Activated T-helper 1 cell treated with Interleukin-2 at 50 U/mL for 16 hours (primary cell): ENCODE measurements at places on chromosomes 16 and 17.

- peak; percentile 84 for DNase-seq
Measured at GRCh38 chr16:30407102-30407803, at the start of gene ZNF771. TSS of gene ZNF771 (plus strand) at chr16:30407606. CDS start at chr16:30408054, 448 bp downstream.

DNA sequence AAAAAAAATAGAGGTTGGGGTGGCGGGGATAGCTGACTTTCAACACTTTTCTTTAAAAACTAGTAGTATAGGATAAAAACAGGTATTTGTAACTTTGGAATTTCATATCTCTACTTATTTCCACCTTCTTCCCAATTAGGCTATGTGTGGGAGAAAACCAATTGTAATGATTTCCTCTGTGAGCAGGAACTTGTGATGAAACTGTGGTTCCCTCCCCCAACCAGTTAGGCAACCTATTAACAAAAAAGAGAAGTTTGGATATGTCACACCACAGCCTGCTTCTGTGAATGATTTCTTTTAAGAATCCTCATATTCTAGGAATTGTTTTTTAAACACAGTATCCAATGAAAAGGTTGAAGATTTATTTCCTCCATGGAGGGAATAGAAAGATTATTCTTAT lies 1.9 kb downstream of the IGSF6 start:
- no peak for DNase-seq

GRCh38 chr16:57474671-57475661 lies 11.3 kb downstream of the DOK4 start:
- DNase-seq, result no peak

DNA sequence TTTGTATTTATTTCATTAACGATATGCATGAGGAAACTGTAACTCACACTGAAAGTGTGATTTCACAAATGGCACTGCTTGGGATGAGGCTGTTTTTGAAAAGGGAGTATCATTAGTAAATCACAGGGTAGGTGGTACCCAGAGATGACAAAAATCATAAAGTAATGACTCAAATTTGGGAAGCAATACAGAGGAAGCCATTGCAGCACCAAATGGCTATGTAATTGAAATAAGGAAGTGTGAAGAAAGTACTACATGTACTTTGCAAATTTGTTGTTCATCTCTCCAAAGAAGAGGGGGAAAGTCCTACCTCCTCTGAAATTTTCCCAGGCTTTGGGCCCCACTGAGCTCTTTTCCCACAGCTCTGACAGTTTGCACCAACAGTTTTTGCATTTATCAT lies 12.3 kb upstream of the ABCC12 start:
- no peak for DNase-seq

DNA sequence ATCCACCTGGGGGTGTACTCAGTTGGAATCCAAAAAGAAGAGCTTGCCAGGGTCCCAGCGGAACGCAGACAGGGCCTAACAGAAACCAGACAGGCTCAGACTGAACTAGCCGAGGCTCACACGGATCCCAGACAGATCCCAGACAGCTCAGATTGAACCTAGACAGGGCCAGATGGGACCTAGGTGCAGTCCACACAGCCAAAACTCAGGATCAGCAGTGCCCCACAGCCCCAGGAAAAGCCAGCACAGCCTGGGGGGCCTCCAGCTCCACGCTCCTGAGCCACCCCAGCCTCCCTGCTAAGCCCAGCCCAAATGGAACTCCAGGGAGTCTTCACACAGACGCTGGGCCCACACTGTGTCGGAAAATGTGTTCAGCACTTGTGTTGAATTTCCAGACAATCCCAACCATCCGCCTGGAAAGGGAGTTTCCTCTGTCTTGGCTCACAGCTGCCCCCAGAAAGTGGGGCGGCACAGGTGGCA lies 7.5 kb downstream of the STX1B start:
- no peak for DNase-seq

DNA sequence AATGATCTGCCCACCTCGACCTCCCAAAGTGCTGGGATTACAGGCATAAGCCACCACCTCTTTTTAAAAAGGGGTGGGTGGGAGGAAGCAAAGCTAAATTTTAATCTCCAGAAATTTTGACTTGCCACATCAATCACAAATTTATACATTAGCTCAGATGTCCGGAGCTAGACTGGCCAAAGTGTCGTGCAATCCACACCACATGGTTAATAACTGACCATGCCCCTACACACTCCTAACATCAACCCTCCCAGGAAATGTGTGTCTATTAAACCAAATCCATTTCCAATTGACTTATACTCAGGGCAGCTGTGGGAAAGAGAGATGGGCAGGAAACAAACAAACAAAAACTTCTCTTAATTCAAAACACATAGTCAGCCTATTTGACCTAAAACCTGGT lies 29.9 kb downstream of the SMURF2 start:
- no peak for DNase-seq

DNA sequence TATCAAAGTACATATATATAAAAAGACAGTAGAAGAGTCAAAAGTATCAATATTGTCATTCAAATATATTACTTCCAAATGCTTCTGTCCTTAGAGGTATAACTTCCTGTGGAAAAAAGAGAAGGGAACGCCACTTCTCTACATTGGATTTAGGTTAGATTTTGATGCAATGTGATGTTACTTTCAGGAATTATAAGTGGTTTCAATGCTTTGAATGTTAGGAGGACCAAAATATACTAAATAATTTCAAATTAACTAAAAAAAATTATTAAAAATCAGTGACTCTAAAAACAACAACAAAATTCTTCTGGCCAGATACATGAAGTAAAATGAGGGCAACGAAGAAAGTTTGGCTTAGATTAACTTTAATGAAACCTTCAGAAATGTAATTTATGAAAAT lies 88.0 kb downstream of the BRIP1 start:
- DNase-seq, result no peak

DNA sequence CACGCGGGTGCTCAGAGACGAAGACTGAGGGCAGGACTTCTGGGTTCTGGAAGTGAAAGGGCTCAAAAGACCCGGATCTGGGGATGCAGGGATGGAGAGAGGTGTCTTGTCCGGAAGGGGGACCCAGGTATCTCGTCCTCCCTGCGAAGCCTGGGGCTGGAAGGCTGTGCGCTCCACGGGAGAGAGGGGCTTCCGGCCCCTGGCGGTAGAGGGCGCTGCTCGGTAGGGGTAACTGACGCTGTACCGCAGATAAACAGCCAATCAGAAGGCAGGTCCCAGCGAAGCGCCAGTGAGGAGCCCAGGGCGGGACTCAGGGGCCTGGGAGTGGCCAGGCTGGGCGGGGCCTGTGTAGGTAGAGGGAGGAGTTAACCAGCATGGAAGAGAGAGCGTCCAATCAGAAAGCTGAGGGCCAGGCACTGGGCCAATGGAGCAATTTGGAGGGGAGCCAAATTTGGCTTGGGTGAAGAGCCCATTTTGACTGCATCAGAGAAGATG lies 804 bp downstream of the TGFB1I1 start:
- DNase-seq, result no peak

DNA sequence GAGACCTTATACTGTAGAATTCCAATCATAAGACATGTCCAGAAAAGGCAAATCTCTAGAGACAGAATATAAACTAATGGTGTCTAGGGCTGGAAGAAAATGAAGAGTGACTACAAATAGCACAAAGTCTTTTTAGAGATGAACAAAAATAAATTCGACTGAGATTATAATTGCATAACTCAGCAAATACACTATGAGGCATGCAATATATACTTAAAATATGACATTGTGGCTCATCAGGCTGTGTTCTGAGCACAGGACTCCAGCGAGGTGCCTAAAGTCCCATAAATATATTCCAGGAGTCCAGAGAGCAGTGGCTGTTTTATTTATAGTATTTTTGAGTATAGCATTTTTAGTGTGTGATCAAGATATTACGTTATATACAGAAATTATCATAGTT lies 13.1 kb upstream of the ZNF267 start:
- no peak for DNase-seq

GRCh38 chr17:56834380-56835263 lies 671 bp downstream of the DGKE start:
- DNase-seq, result peak; percentile 59

DNA sequence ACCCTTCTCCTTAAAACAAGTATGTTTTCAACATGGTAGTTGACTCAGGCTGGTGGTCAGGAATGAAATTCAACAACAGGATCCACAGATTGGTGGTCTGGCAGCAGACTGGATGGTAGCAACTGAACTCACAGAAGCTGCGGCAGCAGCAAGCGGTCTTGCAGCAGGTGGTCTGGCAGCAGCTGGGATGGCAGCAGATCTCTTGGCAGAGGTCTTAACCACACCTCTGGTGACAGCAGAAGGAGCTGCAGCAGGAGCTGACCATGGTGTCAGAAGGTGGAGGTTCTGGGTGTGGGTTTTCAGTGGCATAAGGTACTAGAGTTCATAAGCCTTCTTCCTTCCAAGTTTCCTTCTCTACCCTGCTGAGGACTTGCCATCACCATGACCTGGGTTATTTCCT lies 2.2 kb upstream of the KRTAP4-1 start:
- DNase-seq, result no peak

DNA sequence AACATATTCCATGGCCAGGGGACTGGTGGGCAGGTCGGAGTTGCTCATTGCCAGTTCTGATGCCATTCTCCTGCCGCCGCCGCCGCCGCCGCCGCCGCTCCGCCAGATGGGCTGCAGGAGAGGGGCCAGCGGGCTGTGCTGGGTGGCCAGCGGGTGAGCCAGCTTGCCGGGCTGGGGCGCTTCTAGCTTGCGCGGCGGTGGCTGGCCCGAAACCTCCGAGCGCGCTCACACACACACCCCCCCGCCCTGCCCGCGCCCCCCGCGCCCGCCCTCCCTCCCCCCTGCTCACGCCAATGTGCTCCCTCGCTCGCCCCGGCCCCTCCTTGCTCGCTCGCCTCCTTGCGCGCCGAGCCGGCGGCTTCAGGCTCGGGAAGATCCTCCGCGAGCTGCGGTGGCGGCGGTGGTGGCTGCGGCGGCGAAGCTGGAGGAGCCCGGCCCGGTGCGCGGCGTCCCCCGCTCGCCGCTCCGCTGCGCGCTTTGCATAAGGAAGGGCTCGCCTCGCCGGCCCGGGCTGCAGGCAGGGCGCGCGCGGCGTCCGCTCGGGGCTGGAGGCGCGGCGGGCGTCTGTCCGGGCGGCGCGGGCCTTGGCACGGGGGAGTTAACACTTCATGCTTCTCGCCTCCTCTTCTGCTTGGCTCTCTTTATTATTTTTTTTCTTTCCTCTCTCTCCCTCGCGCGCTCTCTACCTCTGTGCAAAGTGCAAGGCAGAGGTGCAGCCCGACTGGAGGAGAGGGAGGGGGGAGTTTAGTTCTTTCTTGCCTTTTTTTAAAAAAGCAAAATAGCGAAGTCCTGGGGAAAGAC lies 500 bp downstream of the MAF start:
- DNase-seq, result peak; percentile 24

GRCh38 chr17:79797492-79798298 lies 818 bp upstream of the CBX8 start:
- DNase-seq, result no peak

GRCh38 chr17:72461757-72462156 lies 340.9 kb downstream of the SOX9 start:
- DNase-seq, result no peak

DNA sequence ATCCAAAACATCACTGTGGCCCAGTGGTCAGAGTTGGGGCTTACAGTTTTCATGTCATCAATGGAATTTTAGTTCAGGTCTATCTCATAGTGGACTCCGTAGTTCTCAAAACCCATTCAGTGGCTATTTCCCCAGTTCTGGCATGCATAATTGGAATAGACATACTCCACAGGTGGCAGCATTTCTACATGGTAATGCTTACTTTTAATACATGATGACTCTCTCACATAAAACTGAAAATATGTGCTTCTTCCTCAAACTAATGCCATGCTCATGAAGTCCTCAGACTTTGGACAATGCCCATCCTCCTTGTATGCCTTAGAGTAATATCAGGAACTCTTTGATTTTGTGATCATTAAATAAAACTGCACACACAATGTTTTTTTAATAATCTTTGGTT lies 857.4 kb upstream of the GOT2 start:
- no peak for DNase-seq

GRCh38 chr17:76822184-76822778 lies 45.9 kb upstream of the MGAT5B start:
- no peak for DNase-seq

DNA sequence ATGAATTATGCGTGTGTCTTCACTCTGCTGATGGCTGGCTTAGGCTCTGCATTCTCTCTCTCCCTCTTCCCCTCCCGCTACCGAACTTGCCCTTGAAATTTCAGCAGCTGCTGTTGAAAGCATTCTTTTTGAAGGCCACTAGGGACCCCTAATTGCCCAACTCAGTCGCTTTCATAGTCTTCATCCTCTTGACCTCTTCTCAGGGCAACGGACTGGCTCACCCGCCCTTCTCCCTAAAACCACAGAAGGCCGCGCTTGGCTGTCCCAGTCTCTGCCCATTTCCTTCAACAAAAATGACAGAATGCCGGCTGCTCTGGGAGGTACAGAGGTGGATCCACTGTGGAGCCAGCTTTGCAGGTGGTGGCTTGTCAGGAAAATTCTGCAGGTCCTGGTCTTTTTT lies 21.0 kb upstream of the FMNL1 start:
- no peak for DNase-seq

GRCh38 chr17:19760746-19761145 lies 12.6 kb upstream of the ALDH3A1 start:
- no peak for DNase-seq

- DNase-seq, result no peak
Measured at GRCh38 chr17:64183815-64184214, 53.9 kb upstream of the ERN1 start.

DNA sequence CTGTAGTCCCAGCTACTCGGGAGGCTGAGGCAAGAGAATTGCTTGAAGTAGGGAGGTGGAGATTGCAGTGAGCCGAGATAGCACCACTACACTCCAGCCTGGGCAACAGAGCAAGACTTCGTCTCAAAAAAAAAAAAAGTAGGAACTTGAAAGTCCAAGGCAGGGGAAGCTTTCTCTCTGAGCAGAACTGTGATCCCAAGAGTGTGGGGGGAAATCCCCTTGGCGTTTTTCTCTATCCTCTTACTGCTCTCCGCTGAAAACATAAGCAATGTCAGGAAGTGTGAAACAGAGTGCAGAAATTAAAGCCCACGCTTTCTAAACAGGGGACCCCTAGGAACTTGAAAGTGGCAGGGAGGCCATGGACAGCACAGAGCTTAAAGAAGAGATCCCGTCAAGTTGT lies 9.8 kb upstream of the CMTM3 start:
- no peak for DNase-seq

GRCh38 chr17:65371702-65372101 lies 189.7 kb downstream of the AXIN2 start:
- DNase-seq, result no peak

- no peak for DNase-seq
Measured at GRCh38 chr16:65284626-65285025, 162.8 kb upstream of the CDH11 start.
